Femur (tissue), 1 donor: ENCODE measurements at places on chromosomes 7 and 10.

GRCh38 chr10:89952751-89953150 is 251.4 kb downstream of the KIF20B start:
- DNase-seq: no peak

DNA sequence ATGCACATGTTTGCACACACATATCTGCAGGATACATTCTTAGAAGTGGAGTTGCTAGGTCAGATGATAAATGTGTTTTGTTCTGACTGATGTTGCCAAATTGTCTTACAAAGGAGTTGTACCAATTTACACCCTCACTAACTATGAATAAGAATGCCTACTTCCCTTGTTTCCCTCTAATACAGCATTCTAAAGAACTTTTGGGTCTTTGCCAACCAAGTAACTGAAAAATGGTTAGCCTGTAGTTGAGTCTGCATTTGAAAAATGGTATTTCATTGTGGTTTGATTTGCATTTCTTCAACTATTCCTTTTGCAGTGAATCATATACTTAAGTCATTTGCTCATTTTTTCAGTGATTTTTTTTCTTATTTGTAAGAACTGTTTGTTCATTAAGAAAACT is 48.4 kb downstream of the TMEM26 start:
- no peak for DNase-seq

GRCh38 chr10:101986624-101986971 is 69.4 kb downstream of the ARMH3 start:
- no peak for DNase-seq

- DNase-seq: peak; percentile 72
Observed at GRCh38 chr7:75842836-75843446, 29.3 kb upstream of the CCL24 start.

- peak; percentile 85 for DNase-seq
Observed at GRCh38 chr10:128296253-128297007, 170.2 kb upstream of the MKI67 start.

GRCh38 chr7:301291-302053 is 11.5 kb downstream of the FOXL3 start:
- DNase-seq: no peak

GRCh38 chr10:10271639-10272192 is 746.0 kb upstream of the CELF2 start:
- DNase-seq: no peak

GRCh38 chr10:7710446-7710845 is 7.3 kb downstream of the ITIH2 start:
- no peak for DNase-seq

DNA sequence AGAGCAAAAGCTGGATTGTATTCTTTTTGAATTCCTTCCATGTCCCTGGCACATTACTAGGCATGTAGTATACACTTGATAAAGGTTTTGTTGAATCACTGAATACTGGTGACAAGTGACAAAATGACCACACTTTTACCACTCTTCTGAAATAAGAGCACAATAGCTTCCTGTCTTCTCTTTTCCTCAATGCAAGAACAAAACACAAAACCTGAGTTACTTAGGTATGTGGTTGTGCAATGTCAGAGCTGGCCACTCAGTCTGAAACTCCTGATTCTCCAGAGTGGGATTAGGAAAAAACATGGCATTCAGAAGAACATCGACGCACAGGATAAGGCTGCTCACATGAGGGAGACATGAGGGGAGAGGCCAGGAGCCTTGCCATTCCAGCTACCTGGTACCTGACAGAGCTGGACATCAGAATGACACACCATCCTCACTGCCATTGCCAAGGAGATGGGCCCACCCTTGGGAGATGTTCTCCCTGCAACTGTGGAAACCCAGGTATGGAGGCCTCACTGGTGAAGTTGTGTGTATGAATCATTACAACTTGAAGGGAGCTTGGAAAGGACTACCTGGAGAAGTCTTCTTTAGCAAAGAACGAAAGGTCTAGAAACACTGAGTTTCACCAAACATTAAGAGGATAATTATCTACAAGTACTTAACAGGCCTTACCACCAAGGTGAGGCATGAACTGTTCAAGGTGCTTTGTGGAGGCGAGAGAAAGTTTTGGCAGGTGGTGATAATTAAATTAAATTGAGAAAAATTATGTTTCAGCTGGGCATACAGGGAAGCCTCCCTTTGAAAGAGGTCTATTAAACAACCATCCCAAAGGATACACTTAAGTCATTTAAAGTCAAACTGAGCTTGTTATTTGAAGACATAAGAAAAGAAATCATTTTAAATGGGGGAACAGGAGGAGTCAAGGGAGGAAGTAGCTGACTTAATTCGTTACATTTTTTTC is 246.5 kb upstream of the AOAH start:
- no peak for DNase-seq
